ENCODE measurements at places on chromosomes 11 and 22.

DNA sequence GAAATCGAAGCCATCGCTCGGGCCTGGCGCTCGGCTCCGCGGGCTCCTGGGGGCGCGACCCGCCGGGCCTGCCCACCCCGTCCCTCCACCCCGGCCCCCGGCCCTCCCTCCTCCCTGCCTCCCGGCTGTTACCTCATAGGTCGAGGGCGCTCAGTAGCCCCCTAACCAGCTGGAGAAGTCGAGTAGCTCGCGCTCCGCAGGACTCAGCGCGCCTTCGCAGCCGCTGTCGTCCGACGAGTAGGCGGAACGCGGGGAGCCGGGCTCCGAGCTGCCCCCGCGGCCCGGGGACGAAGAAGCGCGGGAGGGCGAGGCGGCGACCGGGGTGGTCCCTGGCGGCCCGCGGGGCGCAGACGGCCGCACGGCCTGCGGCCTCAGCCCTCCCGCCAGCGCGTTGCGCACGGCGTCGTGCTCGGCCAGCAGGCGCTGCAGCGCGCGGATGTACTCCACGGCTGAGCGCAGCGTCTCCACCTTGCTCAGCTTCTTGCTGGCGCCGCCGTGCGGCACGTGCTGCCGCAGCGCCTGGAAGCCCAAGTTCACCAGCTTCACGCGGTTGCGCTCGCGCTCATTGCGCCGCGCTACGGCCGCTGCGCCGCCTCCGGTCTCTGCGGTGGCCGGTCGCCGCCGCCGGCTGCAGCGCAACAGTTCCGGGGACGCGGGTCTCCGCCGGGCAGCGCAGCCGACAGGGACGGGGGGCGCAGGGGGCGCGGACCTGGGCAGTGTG lies 627 bp downstream of the ASCL2 start:
- DNase-seq: peak; percentile 39

- no peak for DNase-seq
Measured at GRCh38 chr22:32324505-32325415, 32.9 kb upstream of the RFPL3 start.

DNA sequence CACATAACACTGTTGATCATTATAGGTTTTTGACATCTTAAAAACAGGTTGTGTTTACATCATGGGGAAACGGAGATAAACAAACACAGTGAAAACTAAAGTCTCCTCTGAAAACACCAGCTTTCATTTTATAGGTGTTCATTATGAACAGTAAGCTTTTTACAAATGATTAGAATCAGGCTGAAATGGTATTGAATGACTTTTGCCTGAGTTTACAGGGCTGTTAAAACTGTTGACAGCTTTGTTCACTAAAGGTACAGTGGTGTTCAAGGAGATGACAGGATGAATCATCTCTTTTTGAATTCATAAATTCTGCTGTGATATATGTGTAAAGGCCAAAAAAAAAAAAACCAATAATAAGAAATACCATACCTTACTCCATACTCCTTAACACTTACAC lies 184.6 kb upstream of the CNTN5 start:
- DNase-seq: no peak

GRCh38 chr22:22035771-22036314 lies 53.3 kb upstream of the TOP3B start:
- DNase-seq: no peak

- DNase-seq: no peak
Measured at GRCh38 chr11:81892770-81893635, 840.7 kb downstream of the FAM181B start.

GRCh38 chr22:37043209-37043827 lies 8.2 kb upstream of the KCTD17 start:
- no peak for DNase-seq

DNA sequence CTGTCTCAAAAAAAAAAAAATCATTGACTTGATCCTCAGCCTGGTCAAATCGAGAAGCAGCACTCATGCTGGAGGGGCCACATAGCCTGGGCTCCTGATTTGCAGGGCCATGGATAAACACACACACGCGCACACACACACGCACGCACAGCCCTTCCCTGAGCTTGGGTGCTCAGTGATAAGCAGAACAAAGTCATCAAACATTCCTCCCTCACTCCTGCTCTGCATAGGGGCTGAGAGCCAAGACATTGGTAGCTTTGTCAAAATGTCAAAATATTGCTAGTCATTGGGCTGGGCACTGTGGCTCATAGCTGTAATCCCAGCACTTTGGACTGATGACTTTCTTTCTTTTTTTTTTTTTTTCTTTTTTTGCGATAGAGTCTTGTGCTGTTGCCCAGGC lies 34.0 kb upstream of the A4GALT start:
- DNase-seq: no peak

DNA sequence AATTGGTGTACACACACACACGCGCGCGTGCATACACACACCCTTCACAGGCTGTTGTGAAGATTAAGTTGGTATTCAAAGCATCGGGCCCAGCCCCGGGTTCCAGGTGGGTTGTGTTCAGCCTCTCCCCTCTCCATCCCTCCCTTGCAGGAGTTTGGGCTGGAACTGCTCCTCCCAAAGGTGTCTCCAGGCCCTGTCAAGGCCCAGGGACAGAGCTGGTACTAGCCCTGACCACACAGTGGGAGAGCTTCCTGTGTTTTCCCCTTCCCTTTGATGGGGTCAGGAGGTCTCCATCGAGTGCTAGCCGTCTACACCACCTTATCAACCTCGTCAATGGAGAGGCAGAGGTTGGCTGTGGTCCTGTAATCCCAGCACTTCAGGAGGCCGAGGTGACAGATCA lies 36.5 kb upstream of the CSNK1E start:
- peak; percentile 7 for DNase-seq

DNA sequence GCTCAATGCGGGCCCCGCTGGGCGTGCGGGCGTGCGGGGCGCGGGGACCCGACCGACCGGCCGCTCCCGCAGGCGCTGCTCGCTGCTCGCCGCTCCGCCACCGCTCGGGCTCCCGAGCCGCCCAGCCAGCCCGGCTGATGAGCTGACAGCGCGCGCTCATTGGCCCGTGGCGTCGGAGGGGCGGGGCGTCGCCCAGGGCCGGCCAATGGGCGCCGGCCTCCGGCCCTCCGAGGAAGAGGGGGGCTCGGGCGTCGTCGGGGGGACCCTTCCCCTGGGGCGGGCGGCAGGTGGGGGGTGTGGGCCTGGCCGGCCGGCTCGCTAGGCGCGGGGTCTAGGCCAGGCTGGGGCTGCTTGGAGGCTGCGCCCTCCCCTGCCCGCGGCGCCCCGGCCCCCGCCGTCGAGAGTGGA lies at the start of gene SCUBE1:
Gene SCUBE1 (minus strand): TSS at position 111 of the 408 bp plus-strand sequence. CDS start 111 bp downstream, outside the sequence.
- DNase-seq: peak; percentile 47

- DNase-seq: no peak
Measured at GRCh38 chr11:72162891-72163492, 27.5 kb downstream of the FOLR3 start.

- DNase-seq: no peak
Measured at GRCh38 chr11:68684385-68685356, at the start of gene GAL. Gene GAL (plus strand): TSS chr11:68684544. CDS start chr11:68684924, 380 bp downstream.

DNA sequence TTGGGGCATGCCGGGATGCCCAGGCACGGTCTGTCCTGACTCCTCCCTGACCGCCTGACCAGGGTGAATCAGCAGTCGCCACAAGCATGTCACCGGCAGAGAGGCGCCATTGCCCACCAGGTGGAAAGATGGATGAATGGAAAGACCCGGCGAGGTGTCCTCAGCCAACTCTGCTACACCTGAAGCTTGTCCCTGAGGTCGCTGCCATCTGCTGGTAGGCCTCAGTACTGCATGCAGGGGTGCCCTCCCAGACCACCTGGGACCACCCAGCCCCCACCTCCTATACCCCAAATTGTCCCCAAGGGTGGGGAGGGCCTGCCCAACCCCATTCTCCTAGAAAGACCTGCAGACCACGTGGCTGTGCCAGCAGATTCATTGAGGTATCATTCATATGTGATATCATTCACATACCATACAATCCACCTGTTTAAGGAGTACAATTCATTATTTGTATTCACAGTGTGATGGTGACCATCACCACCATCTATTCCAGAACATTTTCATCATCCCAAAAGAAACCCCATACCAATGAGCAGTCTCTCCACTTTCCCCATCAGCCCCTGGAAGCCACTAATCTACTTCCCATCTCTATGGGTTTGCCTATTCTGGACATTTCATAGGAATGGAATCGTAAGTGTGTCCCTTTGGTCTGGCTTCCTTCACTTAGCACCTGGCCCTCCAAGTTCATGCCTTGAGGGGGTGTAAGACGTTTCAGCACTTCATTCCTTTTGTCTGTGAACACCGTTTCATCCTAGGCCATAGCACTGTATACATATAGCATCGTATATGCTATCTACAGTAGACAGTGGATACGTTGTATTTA lies 17.5 kb downstream of the FGF3 start:
- no peak for DNase-seq

GRCh38 chr11:17405232-17406005 lies 17.0 kb upstream of the KCNJ11 start:
- DNase-seq: no peak

- no peak for DNase-seq
Measured at GRCh38 chr11:84581083-84581482, 1046.1 kb downstream of the DLG2 start.

DNA sequence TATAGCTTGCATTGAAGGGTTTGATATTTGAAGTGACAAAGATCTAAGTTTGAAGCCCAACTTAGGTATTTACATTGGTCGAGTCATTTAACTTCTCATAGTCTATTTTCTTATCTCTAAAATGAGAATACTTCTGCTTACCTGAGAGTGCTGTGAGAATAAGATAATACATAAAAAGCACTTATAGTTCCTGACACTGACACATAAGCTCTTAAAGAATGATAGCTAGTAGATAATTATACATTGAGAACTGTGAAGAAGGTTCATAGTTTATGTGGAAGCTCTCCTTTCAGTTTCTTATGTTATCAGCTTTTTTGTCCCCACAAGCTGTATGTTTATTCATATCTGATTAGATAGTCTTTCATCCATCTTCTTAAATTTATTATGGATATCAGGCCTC lies 4.8 kb downstream of the PPME1 start:
- no peak for DNase-seq

Data from activated T-helper 2 cell treated with anti-CD3 and anti-CD28 coated beads, Interferon-gamma antibody, Interleukin-2, Interleukin-4, amounts not matched to agents 10 μg/mL and 5 μg/mL and 100 μg/mL, durations not matched to agents 14 hours and 24 hours and 36 hours (primary cell).